ENCODE measurements at places on chromosomes 2 and 18.

- no peak for DNase-seq
Measured at GRCh38 chr2:104863146-104863467, 9.2 kb downstream of the POU3F3 start.

- no peak for DNase-seq
Measured at GRCh38 chr2:60318544-60318943, 234.9 kb downstream of the BCL11A start.

- DNase-seq, result no peak
Measured at GRCh38 chr2:135844301-135844895, 7.4 kb upstream of the LCT start.

GRCh38 chr2:170484552-170484951, 230.6 kb upstream of the SP5 start:
- no peak for DNase-seq

DNA sequence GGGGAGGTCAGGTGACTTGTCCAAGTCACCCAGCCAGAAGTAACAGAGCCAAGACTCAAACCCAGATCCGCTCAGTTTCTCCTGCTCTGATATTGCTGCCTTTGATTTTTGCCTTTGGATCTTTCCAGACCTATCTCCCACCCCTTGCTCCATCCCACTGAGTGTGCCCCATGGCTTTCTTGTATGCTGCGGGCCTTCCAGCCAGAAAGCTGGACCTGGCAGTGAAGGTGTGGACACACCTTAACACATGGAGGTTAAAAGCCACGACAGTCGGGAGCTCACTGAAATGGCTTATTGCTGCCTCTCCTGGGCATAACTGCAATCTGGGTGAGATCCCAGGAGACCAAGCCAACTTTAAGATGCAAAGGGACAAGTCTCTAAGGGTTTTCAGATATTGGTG, 86.7 kb downstream of the LONRF2 start:
- no peak for DNase-seq

DNA sequence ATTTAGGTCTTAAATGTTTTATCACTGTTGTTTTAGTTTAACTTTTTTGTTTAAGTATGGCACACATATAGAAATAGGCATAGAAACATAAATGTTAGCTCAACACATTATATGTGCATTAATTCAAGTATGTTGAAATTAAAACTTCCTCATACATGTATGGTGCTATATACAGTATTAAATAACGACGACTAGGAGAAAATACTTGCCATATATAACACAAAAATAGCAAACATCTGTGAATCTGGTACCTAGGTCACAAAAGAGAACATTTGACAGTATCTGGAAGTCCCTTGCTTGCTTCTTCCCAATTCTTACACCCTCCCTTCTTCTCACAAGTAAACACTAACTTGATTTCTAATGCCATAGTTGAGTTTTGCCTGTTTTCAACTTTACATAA, 38.4 kb downstream of the ZNF638 start:
- DNase-seq, result no peak

- DNase-seq, result no peak
Measured at GRCh38 chr18:267380-267687, 513 bp downstream of the THOC1 start.

- DNase-seq, result no peak
Measured at GRCh38 chr2:5951471-5951870, 259.3 kb downstream of the SOX11 start.

DNA sequence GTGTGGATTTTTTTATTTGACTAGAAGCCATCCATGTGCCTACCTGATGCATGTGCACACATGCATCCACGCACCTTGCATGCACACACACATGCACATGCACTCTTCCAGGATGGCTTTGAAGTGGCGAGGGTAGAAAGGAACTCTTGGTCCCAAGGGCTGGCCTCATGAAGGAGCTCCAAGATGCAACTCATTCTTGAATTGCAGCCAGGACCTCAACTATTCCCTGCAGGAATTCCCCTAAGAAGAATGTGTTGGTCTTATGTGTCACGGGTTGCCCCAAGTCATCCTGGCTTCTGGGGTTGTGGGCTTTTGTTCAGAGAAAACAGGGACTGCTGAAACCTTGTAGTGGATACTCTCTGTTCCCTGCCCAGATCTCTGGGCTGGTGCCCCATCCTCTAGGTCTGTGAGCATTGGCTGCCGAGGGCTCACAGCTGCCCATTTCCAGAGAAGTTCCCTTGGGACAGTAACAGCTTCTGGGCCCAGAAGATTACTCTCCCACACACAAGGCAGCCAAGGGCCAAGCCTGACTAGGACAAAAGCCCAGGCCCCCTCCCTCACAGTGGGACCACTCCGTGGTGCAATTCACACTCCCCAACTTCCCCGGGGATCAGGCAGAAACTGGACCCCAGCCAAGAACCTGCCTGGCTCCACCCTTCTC, 137.6 kb downstream of the COPS8 start:
- no peak for DNase-seq

- DNase-seq, result no peak
Measured at GRCh38 chr2:231016566-231017230, 20.6 kb upstream of the C2orf72 start.

- DNase-seq, result no peak
Measured at GRCh38 chr18:58848685-58849084, 16.0 kb upstream of the ZNF532 start.

DNA sequence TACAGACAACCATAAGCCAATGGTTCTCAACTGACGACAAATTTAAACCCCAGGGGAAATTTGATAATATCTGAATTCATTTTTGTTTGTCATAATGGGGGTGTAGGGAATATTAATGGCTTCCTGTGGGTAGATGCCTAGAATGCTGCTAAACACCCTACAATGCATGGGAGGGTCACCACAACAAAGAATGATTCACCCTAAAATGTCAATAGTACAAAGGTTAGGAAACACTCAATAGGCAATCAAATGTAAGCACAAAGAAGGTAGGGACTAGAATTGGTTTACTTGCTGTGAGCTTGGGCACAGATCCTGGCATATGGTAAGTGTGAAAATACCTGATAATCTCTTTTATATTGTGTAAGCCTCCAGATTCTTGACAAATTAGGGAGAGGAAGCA, 20.1 kb upstream of the FANCL start:
- no peak for DNase-seq

GRCh38 chr2:1498176-1498575, 84.9 kb downstream of the TPO start:
- DNase-seq, result no peak

- DNase-seq, result no peak
Measured at GRCh38 chr2:169362894-169363559, 693 bp upstream of the LRP2 start.

DNA sequence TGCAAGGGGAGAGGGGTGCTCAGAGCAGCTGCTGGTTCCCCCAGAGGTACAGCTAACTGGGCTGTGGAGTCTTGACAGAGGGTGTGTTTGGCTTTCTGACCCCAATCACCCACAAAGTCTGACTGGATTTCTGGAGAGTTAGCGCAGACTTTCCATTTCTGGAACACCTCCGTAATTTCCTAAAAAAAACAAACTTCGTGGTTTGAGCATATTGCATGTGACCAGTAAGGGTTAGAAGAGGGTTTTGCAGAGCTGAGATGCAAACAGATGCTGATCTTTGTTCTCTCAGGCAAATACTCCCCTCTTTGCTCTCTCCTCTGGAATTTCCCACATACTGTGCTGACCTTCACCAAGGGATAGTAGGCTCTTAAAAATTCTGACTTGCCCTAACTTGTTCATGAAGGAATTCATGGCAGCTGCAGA, 44.5 kb upstream of the TMEM247 start:
- DNase-seq, result no peak

- no peak for DNase-seq
Measured at GRCh38 chr2:37842732-37843440, 82.2 kb upstream of the RMDN2 start.

DNA sequence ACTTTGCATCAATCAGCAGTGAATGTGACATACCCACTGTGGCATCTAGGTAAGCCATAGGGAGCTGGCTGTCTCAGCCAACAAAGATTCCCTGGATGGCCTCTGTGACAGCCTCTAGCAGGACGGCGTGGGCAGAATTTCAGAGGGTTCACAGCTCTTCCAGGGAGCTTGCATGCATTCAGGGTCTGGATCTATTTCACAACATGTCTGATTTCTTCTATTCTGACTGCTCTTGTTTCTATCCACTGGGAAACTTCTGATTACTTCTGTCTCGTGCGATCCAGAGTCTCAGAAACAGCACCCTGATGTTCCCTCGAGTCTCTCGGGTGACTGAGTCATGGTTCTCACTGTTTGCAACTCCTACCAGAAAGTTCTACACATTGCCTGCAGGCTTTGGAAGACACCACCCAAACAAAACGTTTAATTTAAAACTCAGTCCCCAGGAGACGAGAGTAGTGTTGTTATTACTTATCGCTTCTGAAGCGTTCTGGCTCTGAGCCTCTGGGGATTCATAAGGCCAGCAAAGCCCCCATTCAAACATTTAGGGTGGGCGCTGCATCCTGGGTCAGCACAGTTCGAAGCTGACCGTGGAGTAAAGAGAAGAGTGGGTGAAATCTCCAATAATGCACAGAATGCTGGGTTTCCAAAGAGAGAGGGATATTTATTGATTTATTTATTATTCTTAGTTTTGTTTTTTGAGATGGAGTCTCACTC, 41.9 kb upstream of the ODC1 start:
- DNase-seq, result no peak

DNA sequence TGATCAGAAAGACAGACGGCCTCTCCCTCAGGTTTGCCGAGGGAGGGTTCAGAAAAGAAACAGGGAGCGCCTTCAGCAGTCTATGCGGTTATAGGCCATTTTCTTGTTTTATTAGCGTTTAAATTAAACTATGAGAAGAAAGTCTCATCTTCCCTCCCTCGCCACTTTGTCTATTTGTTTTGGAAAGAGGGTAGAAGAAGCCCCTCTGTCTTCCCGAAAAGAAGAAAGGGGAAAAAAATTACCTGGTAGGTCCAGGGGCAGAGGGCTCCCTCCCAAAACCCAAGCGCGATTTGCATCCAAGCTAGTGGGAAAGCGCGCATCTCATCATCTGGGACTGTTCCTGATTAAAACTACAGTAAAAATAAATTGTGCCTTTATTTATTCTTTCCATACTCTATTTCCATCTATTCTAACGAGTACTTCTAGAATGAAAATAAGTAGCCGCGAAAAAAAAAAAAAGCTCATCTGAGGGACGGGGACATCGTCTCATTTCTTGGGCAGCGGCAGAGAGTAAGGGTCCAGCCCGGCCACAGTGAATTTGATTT, 2.4 kb downstream of the PAX8 start:
- DNase-seq, result no peak

GRCh38 chr2:62151306-62151638, 44.6 kb upstream of the B3GNT2 start:
- no peak for DNase-seq
